ENCODE measurements at places on chromosomes 5 and 9. TPM values are rescaled to one million over a fixed set of nuclear protein-coding genes. Genes with fewer than 3 reads are reported as not detected.
A peak's percentile ranks its signal among the peaks of the same experiment; 100 is the strongest.

PPIC gene
- polyA plus RNA-seq, result 19.5 TPM

DNA sequence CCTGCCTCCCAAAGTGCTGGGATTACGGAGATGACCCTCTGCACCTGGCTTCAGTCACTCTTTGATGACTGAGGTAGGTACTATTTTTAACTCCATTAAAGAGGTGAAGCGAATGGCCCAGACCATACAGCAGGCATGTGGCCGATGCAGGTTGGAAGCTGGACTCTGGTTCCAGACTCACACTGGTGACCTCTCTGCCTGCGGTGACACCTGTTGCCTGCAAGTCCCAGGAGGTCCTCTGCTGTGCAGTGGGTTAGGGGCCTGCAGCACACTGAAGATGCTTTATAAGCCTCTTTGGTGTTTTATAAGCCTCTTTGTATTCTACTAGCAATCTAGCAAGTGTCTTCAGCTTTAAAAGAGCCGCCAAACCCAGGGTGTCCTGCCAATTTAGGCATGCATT, 49.2 kb upstream of the PTCH1 start:
- no peak for DNase-seq

ANKRD55 gene
- polyA plus RNA-seq, result 0.05 TPM

- DNase-seq, result no peak
These were observed 23.3 kb downstream of the CLPTM1L start for GRCh38 chr5:1321576-1321975.

DNA sequence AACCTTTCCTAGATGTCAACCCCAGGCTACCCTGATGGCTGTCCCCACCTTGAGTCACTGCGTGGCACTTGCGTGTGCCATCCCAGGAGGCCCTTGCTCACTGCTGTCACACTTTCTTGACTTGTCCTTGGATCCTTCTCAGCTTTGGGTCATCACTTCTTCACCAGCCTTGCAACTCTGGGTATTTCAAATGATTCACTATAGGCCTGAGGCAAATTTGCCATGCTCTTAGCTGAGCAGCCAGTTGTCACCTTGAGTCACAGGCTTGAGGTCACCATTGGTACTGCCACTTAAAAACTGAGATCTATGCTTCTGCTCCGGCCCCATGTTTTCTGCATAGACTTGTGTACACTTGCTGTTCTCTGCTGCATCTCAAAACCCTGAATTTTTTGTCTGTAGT, 84.7 kb downstream of the BASP1 start:
- DNase-seq, result peak; percentile 49
